ENCODE measurements at places on chromosomes 11 and 22.

GRCh38 chr11:1598816-1599215 is 722 bp upstream of the KRTAP5-2 start:
- DNase-seq, result no peak

DNA sequence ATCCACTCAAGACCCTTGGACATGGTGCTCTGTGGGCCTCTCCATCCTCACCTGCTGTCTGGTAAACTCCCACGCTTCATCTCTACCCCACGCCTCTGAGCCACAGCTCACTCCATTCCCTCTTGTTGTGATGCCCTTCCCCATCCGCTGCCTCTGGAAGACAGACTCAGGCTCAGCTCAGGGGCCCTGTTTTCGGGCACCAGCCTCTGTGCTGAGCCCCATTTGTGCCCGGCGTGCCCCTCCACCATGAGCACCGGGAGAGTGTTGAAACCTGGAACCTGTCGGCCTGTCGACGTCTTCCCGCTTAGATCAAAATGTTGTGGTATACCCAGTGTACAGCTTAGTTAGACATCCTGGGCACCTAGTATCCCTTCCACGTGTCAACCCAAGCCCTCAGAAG is 6.5 kb upstream of the SCUBE1 start:
- no peak for DNase-seq

DNA sequence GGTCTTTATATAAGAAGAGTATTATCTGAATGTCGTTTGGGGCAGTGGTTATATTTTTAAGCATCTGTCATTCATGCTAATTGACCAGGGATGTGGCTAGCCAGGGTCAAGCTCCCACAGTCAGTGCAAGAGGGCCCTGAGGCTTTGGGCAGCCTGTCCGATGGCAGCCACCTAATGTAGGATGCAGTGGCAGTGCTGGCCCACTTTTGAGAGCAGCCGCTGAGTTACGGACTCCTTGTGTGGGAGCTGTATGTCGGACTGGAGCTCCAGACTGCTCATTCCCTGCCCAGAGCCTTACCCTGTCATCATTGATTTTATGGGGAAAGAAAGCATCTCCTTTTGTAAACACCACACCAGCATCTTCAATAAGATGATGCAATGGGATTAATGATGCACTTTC is 99.5 kb downstream of the SYT9 start:
- DNase-seq, result no peak

GRCh38 chr11:121524233-121524631 is 71.5 kb upstream of the SORL1-AS1 start:
- DNase-seq, result no peak

GRCh38 chr11:2267851-2268728 is 2.3 kb downstream of the ASCL2 start:
- no peak for DNase-seq

GRCh38 chr22:25402501-25403283 is 161.8 kb upstream of the GRK3 start:
- no peak for DNase-seq

- DNase-seq, result no peak
These were observed 266.2 kb upstream of the PLET1 start for GRCh38 chr11:112526699-112527416.

GRCh38 chr11:71500601-71501021 is 26.5 kb upstream of the KRTAP5-7 start:
- DNase-seq, result no peak

GRCh38 chr11:12813371-12814225 is 139.4 kb downstream of the TEAD1 start:
- DNase-seq, result no peak

DNA sequence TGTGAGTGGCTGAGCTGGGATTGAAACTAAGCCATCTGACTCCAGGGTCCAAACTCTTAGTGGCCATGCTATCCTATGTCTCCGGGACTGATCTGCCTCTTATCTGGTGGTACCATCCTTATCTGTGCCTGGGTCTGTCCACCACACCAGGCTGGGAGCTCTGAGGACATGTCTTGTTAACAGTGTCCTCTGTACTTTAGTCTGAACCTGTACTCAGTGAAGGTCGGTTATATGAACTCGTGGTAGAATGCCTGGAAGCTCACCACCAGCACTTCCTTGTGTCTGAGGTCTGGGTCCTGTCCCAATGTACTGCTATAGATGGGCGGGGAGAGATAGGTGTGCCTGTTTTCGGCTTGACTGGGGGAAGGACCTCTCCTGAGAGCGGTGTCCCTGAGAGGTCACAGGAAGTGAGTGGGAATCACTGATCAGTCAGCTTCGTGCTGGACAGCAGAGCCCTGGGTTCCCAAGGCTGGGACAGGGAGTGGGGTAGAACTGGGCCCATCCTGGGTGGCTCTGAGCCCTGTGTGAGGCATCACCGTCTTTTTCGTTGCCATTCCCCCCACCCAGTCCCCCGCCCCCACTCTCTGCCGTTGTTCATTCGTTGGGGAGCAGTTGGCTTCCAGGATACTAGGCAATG is 8.9 kb downstream of the MYO7A start:
- no peak for DNase-seq

DNA sequence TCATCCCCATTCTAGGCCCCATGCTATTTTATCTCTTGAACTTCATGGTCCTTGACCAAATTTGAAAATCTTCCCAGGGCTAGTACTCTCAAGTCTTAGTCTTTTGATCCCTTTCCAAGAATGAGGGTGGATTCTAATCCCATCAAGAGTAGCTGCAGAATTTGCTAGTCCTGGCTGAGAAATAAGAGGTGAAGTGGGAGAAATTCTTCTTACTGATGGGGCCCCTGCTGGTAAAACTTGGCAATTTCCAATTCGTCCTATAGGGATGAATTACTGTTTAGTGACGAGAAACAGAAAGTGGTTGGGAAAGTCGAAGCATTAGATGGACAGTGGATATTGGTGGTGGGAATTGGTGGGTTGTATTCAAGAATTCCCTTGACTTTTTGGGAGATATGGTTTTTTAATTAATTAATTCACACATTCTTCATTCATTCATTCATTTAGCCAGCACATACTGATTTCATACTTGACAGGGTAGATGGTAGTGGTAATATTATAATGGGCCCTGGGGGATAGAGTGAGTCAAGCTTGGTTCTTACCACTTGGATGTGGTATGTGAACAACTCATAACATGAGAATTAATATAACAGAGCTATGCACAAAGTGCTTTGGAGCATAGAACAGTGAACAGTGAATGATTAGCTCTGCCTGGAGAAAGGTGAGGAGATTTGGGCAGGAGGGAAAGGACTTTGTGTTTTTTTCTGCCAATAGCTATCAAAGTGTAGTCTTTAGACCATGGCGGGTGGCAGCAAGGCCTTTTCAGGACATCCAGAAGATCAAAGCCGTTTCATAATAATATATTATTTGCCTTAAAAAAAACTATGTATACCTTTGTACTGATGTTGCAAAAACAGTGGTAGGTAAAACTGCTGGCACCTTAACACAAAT is 103.8 kb downstream of the STIM1 start:
- no peak for DNase-seq

DNA sequence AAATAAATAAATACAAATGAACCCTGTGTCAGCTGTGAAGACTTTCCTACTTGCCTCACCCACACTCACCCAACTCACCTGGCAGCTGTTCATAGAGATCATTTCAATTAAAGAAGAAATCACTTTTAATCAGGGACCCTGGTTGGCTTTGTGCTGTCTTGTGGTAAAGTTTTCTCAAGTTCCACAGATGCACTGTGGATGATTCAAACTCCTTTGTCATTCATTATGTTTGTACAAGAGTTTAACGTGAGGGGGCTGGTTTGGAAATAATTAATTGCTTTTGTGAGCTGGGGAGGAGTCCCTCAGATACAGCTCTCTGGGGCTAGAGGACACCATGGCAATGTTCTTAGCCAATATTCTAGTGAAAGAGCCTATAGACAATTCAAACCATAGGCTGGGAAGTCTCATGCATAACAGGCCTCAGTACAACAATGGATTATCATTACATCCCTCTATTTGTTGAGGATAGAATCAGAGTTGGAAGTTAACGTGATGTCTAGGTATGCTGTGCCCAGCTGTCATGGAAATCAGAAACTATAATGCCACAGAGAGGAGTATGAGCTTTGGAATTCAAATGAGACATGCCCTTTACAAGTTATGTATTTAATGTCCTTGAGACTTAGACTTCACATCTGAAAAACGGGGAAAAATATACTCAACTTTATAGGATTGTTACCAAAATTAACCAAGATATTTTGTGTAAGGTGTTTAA is 698.5 kb downstream of the KCNA4 start:
- DNase-seq, result no peak

DNA sequence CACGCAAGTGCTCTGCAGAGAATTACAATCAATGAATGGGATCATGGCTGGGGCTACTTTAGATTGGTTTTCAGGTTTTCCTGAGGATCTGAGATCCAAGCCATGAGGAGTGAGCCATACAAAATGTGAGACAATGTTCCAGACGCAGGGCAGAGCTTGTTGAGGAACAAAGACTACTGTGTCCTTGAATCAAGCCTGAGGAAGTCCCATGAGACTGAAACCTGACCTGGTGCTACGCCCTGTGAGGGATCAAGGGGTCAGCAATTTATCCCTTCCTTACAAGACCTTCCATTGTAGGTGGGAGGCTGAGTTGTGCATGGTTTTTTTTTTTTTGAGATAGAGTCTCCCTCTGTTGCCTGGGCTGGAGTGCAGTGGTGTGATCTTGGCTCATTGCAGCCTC is 2.1 kb downstream of the INCENP start:
- DNase-seq, result no peak

DNA sequence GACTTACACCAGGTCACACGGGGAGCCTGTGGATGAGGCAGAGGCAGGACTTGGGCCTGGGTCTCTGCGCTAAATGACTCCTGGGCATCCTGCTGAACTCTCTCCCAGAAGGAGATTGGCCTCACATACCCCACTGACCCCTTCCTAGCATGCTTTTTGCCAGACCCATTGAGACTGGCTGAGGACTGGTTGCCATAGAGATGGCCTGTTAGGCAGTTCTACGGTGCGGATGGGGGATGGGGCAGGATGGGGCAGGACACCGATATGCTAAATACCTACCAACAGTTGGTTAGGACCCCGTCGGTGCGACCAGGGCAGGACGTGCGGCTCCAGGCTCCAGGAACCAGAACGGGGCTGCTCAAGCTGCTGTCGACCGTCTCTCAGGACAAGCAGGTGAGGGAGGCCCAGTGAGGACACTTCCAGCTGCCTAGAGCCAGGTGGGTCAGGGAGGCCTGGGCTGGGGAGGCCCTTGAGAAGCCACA is at the start of gene TSGA10IP:
Gene TSGA10IP, plus strand, starts transcription at position 51 of the 482 bp plus-strand sequence. Its CDS starts 196 bp downstream, at position 247.
- no peak for DNase-seq

GRCh38 chr22:30453731-30454510 is 17.9 kb downstream of the SEC14L3 start:
- no peak for DNase-seq

DNA sequence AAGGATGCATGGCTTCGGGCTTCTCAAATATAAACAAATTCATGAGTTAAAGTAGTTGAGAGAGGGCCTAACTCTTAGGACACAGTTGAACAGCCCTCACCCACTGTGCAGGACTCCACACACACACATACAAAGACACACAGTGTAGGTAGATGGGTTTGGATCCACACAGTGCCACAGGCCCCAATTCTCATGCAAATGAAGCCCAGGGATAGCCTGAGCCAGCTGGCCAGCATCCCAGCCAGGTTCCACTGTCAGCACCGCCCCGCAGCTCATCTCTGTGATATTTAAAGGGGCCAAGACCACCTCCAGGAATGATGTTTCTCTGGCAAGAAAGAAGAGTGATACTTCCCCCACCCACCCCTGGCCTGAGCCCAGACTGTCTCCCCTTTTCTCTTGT is 11.7 kb downstream of the SLC35C1 start:
- DNase-seq, result no peak

- no peak for DNase-seq
These were observed 1005.8 kb upstream of the CCDC90B start for GRCh38 chr11:84292006-84292405.

GRCh38 chr11:82355313-82355823 is 378.3 kb downstream of the FAM181B start:
- no peak for DNase-seq

GRCh38 chr11:131354251-131354701 is 16.1 kb upstream of the NTM start:
- no peak for DNase-seq

Data from CD4-positive, alpha-beta T cell treated with Interleukin-4 for 1 hour (primary cell).